Lower lobe of right lung (tissue), 2 donors: ENCODE measurements at places on chromosomes 2 and 18. TPM values are rescaled to one million over a fixed set of nuclear protein-coding genes. Genes with fewer than 3 reads are reported as not detected.

- H3K27ac ChIP-seq = no peak overlapping the region
- no peak overlapping the region for H3K4me3 ChIP-seq
- H3K36me3 ChIP-seq = no peaks in the 10 kb centered on the region
- no peak for DNase-seq
- H3K27me3 ChIP-seq = no peaks in the 10 kb centered on the region
- no peaks in the 10 kb centered on the region for H3K4me1 ChIP-seq
Observed at GRCh38 chr2:21415234-21415633, 291.5 kb downstream of the TDRD15 start.

DNA sequence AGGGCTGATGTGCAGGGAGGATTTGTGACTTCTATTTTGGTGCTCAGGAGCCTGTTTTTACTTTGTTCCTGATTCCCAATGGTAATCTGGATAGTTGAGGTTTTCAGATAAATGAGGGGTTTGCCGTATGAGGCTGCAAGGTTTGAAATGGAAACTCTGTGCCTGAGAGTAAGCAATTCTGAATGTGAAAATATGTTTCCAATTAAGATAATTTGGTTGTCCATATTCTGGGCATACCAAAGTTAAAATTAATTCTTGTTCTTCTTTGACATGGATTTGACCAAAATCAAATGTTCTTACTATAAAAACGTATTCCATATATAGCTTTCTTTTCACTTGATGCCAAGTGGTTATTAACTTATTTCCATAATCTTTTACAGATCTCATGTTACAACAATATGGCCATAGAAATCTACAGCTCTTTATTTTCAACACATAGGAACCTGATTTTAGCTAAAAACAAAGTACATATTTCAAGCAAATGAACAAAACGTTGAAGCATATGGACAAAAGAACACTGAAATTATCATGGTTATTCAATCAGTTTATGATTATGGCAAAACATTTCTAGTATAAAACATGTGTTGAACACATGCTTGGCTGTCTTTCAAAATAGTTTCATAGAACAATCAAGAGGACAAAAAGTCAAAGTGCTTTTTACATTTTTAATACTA, 63.4 kb upstream of the ARHGAP28 start:
- no peak for DNase-seq
- H3K36me3 ChIP-seq = no peaks in the 10 kb centered on the region
- no peaks in the 10 kb centered on the region for H3K4me1 ChIP-seq
- H3K27me3 ChIP-seq = no peaks in the 10 kb centered on the region

DNA sequence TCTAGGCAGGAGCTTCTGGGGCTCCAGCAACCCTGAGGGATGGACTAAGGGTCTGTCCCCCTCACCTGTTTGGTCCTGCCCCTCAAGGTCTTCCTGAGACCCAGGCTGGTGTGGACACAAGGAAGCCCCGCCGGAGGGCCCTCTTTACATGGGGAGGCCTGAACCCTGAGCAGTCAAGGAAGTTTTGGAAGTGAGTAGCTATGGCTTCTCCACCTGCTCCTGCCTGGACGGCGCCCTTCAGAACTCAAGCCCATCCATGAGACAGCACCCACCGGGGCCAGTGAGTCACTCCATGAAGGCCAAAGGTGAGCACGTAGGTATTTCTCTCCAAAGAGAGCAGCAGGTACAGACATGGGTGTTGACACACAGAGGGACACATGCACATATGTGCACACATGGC, 98.2 kb upstream of the CTDP1 start:
- H3K4me1 ChIP-seq = peaks cover 16% of the 10 kb centered on the region
- no peak overlapping the region for H3K4me3 ChIP-seq
- no peaks in the 10 kb centered on the region for H3K36me3 ChIP-seq
- DNase-seq = peak; percentile 13
- H3K27ac ChIP-seq = no peak overlapping the region

DNA sequence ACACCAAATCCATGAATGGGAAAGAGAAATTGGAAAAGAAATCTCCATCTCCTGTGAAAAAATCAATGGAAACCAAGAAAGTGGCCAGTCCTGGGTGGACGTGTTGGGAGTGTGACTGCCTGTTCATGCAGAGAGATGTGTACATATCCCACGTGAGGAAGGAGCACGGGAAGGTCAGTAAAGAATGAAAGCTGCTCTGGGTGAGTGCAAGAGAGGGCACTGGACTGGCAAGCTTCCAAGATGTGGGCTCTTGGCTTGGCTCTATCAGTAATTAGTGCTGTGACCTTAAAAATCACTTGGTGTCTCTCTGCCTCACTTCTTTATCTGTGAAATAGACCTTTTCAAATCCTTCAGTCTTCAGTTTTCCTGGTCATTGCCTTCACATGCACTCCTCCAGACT, 89.0 kb downstream of the ZNF532 start:
- no peaks in the 10 kb centered on the region for H3K27me3 ChIP-seq
- no peak overlapping the region for H3K27ac ChIP-seq
- no peak overlapping the region for H3K4me3 ChIP-seq
- H3K4me1 ChIP-seq = peaks cover 5% of the 10 kb centered on the region
- H3K36me3 ChIP-seq = peaks cover 41% of the 10 kb centered on the region

DNA sequence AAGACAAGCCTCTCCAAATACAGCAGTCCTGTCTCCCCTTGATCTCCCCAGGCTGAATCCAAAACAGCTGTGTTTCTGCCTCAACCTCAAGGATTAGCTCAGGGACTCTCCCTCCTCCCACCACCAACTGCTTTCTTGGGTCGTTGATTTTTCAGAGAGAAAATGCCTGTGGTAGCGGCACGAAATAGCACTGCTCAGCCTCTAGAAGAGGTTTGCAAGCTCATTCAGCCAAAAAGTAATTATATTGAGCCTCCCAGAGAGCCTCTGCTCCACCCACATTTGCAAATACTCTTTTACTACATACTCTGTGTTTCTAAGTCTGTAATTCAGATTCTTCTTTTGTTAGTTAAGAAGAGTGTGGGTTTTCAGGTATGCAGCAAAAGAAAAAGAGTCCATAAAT, 396.4 kb upstream of the TNP1 start:
- H3K27ac ChIP-seq = no peak overlapping the region
- no peaks in the 10 kb centered on the region for H3K36me3 ChIP-seq
- DNase-seq = no peak
- no peaks in the 10 kb centered on the region for H3K4me1 ChIP-seq
- no peak overlapping the region for H3K4me3 ChIP-seq
- H3K27me3 ChIP-seq = peaks cover 7% of the 10 kb centered on the region

The SP5 gene
- total RNA-seq = 1.9 TPM

DNA sequence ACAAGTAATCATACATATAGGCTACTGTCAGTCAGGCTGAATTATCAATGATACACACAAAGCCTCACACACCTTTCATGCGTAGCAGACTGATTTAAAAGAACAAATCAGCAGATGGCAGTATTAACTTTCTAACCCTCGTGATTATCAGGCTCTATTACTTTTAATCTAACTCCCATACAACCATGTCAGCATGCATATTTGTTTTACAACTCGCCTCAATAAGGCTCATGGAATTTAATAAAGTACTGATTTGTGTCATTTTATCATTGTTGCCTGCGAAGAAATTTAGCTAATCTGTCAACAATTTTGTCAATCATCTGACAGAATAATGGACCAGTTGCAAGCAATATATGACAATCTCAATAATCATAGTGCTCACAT, 82.8 kb downstream of the SLC25A12 start:
- no peaks in the 10 kb centered on the region for H3K4me1 ChIP-seq
- H3K36me3 ChIP-seq = peaks cover 17% of the 10 kb centered on the region
- H3K27me3 ChIP-seq = no peaks in the 10 kb centered on the region
- no peak for DNase-seq
- no peak overlapping the region for H3K4me3 ChIP-seq
- no peak overlapping the region for H3K27ac ChIP-seq
